ENCODE measurements at places on chromosomes 7 and 10.
A peak's percentile ranks its signal among the peaks of the same experiment; 100 is the strongest.

DNA sequence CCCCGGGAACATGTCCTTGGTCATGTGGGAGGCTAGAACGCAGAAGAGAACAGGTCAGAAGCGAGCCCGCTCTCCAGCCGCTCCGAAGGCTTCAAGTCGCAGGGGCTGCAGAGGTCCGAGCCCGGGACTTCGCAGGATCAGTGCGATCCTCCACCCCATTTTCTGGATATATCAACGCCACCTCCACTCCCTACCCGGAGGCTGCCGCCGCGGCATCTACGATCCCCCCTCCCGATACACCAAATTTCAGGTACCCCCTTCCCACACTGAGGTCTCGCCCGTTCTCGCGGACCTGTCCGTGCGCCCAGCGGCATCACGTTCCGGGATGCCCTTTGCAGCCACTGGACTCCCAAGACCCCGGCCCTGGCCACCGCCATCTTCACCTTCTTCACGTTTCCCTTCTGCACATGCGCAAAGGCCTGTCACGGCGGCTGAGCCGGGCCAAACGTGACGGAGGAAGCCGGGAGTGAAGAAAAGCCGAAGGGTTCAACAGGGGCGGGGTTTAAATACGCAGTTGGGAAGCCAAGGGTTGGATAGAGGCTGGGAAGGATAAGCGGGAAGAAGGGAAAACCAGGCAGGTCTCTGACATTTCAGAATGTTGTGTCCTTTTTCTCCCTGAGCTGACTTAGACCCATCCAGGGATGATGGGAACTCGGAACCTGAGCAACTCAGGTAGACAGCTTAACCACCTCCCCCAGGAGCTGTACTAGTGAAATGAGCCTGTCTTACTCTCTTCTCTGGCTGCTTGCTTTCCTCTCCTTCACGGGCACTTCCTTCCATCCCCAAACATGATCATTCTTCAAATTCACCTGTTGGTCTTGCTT, at the start of gene NDUFB8:
TSS of gene NDUFB8 (minus strand) at position 397 of the 824 bp plus-strand sequence. CDS start at position 377, 20 bp downstream.
- peak; percentile 83 for DNase-seq

- no peak for DNase-seq
Measured at GRCh38 chr10:80471001-80471400, 16.9 kb downstream of the TSPAN14 start.

DNA sequence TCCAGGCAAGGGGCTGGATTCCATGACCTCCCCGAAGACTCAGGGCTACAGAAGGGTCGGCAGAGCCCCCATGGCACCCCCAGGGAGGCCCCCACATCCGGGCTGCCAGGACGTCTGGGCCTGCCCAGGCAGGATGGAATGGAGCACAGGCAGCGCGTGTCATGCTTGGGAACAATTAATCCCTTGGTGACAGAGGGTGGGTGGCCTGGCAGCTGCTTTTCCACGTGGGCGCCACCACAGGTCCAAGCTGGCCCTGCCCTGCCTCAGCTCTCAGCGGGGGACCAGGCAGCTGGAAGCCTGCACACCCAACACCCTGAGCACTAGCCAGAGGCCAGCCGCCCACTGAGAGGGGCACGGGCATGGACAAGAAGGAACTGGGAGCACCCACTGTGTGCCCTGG, 11.4 kb downstream of the ELN start:
- no peak for DNase-seq

DNA sequence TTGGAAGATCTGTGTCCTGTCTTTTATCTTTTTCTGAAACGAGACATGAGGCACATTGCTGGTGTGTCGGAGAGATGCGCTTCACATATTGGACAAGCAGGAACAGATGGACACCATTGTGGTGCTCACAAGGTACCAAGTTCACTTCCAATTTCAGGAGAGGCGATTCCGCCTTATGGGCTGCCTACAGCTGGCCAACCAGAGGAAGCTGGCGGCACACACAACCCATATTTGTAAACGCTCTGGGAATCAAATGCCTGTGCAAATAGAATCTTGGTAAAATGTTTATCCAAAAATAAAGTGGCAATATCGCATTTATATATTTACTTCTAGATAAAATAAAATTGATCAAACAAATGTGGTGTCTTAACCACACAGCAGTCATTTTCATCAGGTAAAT, 337.4 kb downstream of the TCERG1L start:
- no peak for DNase-seq

GRCh38 chr7:117674617-117675016, 194.8 kb downstream of the CFTR start:
- no peak for DNase-seq

All from M059J (cell line).